ENCODE measurements at places on chromosomes 16 and 17.

- ATAC-seq = no peak
These were observed 15.6 kb upstream of the YPEL2 start for GRCh38 chr17:59315866-59316265.

DNA sequence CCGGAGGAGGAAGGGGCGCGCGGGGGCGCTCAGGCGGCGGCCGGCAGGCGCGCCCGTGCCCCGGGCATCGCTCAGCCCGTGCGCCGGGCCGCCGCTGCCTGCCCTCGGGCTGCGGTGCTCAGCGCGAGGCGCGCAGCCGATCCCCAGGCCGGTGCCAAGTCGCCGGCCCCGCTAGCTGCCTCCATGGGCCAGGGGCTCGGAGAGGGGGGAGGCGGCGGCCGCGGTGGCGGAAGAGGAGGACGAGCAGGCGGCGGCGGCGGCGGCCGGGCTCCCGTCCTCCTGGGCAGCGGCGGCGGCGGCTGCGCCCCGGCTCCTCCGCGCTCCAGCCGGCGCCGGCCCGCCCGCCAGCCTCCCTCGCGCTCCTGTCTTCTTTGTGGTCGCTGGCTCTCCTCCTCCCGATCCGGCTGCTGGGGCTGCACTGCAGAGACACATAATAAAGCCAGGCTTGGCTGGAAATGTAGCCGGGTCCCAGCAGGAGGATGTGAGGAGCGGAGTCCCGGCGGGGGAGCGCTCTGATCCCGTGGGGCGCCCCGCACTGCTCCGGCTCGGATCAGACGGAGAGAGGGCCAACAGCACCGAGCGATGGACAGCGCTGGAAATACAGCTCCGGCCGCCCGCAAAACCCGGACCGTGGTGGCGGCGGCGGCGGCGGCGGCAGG lies 889 bp upstream of the ZNF423 start:
- ATAC-seq = peak; percentile 27

DNA sequence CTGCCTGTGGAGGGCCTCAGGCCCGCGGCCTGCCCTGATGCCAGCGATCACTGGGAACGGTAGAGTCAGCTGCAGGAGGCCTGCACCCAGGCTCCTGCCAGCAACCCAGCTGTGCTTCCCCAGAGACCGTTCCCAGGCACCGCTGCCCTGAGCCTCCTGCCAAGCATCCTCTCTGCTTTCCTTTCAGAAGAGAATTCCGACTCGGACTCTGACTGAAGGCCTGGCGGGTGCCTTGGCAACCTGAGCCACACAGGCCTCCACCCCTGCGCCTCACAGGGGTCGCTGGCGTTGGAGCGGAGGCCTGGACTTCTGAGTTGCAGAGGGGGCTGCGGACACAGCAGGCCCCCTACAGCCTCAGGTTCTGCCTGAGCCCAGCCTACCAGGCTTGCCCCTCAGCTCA lies 7.9 kb downstream of the CMTM3 start:
- no peak for ATAC-seq

GRCh38 chr16:86243571-86244154 lies 266.7 kb upstream of the FOXF1 start:
- no peak for ATAC-seq
